Effector CD4-positive, alpha-beta T cell (primary cell): ENCODE measurements at places on chromosomes 7 and 10.

- DNase-seq = no peak
These were observed 240.3 kb downstream of the IPMK start for GRCh38 chr10:58027426-58027825.

DNA sequence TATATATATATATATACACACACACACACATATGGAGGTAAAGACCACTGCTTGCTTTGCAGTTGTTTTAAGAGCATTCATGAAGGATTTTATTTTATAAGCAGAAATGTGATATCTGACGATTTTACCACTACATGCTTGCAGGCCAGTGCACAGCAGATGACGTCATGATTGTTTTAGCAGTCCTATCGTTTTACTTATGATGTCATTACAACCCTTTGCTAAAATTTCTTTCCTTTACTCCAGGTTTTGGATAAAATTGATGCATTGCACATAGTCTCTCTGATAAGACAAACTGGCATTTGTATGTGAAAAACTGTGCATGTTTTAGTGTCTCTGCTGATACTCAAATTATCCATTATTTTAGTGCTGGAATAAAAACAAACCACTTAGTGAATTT, 9.2 kb downstream of the EGFR start:
- DNase-seq = no peak

- no peak for DNase-seq
These were observed 193.4 kb downstream of the CACNB2 start for GRCh38 chr10:18333621-18334020.

- DNase-seq = no peak
These were observed 53.9 kb upstream of the SKAP2 start for GRCh38 chr7:26918241-26918640.

DNA sequence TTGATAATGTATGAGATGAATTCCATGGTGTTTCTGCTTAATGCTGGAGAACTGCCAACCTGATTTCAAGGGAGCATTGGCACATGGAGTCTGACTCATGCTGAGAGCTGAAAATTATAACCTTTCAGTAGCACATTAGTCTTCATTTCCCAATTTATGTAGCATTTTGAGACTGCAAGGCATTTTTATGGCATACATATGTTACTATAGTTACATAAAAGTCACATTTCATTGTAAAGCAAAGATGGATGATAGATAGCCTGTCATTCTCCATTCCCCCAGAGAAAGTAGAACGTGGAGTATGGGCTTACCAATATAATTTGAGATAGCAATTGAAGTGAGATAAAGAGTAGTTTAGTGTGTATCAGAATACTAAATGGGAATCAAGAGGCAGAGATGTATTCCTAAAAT, 103.1 kb downstream of the SLC16A9 start:
- DNase-seq = no peak

- no peak for DNase-seq
These were observed 1055.1 kb downstream of the NXPH1 start for GRCh38 chr7:9488555-9488954.

- no peak for DNase-seq
These were observed 41.3 kb upstream of the AOAH start for GRCh38 chr7:36765605-36766004.

- no peak for DNase-seq
These were observed 103.1 kb upstream of the PARD3 start for GRCh38 chr10:34918060-34918775.

DNA sequence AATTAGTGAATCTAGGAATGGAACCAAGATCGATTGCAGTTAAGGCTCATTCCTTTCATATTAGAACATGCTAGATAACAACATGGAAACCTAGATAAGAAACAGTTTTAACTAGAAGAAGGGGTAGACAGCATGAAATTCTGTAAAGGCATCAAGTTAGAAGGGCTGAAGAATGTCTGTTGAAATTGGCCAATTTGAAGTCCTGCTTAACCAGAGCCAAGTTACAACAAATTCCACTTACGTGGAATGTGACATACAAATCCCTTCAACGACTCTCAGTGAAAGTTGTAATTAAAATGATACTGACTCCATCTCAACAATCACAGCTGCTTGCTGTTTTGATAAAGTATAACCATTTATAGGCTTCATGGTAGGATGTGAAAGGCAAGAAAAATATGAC, 1065.7 kb downstream of the DNAJB9 start:
- no peak for DNase-seq

GRCh38 chr7:42453931-42454361, 216.9 kb upstream of the GLI3 start:
- DNase-seq = no peak

- DNase-seq = no peak
These were observed 2.8 kb upstream of the DEPP1 start for GRCh38 chr10:44981172-44982113.

DNA sequence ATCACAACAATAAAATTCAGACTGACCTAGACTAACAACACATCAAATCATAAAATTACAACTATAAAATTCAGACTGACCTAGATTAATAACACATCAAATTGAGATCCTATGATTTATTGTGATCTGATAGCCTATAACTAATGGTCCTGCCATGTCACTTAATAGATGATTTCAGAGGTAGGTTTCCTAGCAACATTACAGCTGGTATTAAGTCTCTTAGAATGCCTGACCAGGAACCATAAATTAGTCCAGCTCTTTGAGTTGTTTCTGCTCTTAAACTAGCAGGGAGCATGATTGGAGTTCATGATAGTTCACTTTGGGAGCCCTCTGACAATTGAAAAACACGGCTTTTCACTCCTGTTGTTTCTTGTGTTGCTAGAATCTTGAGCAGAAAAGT, 318.9 kb downstream of the BMPER start:
- no peak for DNase-seq

DNA sequence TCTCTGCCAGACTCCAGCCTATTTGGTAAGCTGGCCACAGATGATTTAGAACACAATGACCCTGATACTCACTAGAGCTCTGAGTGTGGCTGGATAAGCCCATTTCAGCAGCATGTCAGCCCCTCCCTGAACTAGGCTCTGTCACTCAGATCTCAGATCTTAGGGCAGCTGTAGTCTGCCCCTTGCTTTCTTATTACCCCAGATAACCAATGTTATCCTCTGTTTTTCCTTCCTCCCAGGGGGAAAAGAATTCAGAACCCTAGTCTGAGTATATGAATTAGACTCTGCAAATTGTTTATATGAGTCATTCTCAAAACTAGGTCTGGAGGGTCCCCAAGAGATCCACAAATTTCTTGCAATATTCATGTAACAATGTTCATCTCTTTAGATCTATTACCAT, 286.2 kb downstream of the KCNMA1 start:
- no peak for DNase-seq
